ENCODE measurements at places on chromosomes 5 and 9.

GRCh38 chr9:131347376-131348020 is 46.4 kb upstream of the PRRC2B start:
- no peak for DNase-seq

DNA sequence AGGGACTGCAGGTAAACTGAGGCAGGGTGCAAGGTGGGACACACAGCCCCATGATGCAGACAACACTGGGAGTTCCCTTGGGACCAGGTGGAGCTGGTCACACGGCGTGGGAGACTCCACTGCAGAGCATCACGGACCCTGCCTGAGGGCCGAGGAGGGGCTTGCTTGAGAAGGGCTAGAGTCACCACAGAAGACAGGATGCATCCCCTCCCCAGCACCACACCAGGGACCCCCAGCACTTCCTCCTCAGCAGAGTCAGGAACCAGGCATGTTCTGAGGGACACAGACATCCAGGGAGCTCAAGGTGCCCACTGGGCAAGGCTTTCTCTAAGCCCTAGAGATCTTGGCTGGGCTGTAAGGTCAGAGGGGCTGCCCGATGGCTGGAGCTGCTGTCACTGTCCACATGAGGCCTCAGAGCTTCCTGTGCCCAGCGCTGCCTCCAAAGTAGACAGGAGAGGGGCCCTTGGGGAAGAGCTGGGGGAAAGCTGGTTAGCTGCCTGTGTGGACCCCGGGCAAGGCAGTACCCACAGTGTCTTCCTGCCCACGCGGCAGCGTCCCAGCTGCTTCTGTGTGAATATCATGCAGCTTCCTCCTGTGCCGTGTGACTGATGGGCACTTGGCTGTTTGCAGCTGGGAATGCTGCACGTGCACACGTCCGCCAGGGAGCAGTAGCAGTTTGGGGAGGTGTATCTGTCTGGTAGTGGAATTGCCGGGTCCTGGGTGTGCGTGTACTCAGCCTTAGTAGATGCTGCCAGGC is 176.6 kb downstream of the CACNA1B start:
- DNase-seq = no peak

- peak; percentile 51 for DNase-seq
Measured at GRCh38 chr9:16571127-16571802, 299.2 kb downstream of the BNC2 start.

GRCh38 chr5:137491121-137491520 is 8.0 kb downstream of the SPOCK1 start:
- no peak for DNase-seq

- peak; percentile 32 for DNase-seq
Measured at GRCh38 chr5:153573326-153574033, 83.0 kb downstream of the GRIA1 start.

DNA sequence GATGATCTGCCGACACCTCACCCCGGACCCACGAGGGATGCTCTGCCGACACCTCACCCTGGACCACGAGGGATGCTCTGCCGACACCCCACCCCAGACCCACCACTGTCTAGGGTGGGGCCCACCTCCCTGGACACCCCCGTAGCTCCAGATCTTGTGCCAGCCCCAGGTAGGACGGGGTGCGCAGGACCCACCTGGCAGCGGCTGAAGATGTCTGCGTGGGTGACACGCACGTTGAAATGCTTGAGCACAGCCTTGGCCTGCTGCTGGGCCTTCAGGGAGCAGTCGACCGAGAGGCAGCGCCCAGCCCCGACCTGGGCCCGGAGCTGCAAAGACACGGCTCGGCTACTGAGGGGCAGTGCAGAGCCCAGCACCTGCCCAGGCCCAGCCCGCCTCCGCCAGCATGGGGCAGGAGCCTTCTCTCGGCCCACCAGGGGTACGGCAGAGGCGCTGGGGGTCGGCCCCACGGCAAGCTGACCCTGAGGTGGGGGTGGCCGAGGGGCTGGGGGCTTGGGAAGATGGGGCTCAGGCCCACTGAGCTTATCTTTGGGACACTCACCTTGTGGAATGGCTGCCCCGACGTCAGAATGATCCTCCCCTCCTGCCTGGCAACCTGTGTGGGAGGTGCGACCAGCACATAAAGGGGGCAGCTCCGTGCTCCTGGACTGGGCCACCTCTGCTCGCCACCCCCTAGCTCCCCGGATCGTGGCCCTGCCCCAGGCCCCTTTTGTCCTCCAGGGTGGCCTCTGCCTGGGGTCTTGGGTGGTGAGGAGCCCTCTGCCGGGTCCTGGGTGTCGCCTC is 21.7 kb upstream of the NRARP start:
- DNase-seq = no peak

GRCh38 chr9:69946800-69947437 is 96.7 kb upstream of the MAMDC2 start:
- peak; percentile 92 for DNase-seq

All from HCEC 1CT (cell line).